AG09309 (cell line): ENCODE measurements at places on chromosomes 1 and 21.

GRCh38 chr1:17909634-17910033, 154.5 kb downstream of the ACTL8 start:
- no peak for DNase-seq

GRCh38 chr1:98422816-98423215, 238.7 kb upstream of the SNX7 start:
- DNase-seq, result peak; percentile 2

GRCh38 chr1:244065960-244066388, 14.9 kb downstream of the ZBTB18 start:
- peak; percentile 78 for DNase-seq

DNA sequence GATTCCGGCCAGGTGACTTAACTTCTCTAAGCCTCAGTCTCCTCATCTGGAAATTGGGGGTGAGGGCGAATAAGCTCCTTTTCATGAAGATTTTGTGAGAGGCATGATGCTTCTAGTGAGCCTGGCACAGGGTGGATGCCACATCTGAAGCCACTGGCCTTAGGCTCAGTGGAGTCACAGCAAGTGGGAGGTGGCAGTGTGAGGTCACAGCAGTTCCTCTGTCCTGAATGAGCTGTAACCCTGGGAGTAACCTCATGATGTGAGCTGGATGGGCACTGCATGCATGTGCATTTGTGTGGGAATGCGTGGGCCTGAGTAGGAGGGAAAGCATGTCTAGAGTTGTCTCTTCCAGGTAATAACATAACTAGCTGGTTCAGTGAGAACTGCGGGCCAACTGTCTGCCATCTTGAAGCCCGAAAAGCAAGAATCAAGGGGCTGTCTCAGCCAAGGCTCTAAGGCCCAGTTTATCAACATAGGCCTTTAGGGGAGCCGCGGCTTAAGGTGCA, 27.0 kb upstream of the HTR1D start:
- no peak for DNase-seq

DNA sequence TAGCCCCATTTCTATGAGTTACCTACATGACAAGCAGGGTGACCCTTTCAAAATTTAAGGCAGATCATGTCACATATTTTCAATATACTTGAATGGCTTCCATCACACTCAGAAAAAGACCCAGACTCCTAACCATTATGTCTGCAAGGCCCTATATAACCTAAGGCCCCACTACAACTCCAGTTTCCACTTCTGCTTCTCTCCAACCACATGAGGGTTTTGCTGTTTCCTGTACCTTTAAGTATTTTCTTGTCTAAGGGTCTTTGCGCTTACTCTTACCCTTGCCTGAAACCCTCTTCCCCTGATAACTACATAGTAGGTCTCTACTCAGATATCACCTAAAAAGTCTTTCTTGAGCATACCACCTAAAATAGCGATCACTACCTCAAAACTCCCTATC, 46.1 kb downstream of the SGIP1 start:
- DNase-seq, result no peak

- DNase-seq, result no peak
These were observed 151.1 kb downstream of the NTNG1 start for GRCh38 chr1:107291987-107292386.

DNA sequence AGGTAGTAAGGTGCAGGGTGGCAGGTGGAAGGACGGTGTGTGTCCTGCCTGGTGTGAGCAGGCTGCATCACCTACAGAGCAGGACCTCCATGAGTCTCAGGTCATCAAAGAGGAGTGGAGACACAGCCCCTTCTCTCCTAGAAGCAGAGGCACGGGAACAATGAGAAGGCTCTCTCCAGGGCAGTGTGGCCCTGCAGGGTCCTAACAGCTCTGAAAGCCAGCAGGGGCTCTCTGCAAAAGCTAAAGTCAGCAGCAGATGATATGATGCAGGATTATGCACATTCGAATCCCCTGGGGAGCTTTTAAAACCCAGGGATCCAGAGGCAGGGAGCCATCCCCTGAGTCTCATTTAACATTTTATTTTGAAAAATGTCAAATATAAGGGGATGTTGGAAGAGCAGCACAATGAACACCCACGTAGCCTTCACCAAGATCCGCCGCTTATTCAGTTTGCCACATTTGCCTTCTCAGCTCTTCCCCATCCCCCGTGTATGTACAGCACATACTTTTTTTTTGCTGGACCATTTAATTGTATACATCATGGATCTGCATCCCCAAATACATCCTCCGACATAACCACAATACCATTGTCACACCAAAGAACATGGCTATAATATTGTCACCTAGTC, 88.1 kb downstream of the CNIH3 start:
- DNase-seq, result no peak

DNA sequence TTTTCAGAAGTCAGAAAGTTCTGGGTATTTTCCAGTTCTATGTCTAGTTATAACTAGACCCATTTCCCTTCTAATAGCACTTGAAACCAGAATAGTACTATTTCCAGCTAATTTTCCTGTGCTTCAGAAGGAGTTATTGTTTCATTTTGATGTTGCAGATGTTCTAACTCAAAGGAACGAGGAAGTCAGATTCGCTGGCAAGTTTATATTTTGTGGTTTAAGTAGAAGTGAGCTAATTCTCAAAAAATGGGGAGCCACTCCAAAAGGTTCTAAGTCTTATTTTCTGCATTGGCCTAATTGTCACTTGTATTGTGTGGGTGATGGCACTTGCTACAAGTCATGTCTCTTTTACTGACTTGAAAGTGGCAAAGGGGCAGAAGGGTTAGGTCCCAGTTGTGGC, 18.1 kb downstream of the CCDC185 start:
- peak; percentile 38 for DNase-seq

DNA sequence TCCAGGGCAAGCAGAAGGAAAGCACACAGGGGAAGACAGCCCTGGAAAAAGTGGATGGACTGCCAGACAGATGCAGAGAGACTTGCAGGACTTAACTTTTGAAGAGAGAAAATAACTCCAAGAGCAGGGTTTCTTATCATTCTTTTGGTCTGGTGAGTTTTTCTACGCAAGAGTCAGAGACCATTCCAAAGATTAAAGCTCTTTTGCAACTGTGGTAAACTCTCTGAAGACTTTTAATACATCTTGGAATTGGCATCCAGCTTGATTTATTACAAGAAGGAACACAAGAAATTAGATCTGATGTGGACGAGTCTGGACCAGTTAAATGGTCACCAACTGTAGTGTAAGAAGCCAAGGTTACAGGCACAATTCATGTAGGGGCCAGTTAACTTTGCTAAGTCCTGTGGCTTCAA, 153.4 kb downstream of the SIPA1L2 start:
- peak; percentile 51 for DNase-seq

GRCh38 chr1:99749504-99750347, 16.7 kb downstream of the FRRS1 start:
- DNase-seq, result no peak

DNA sequence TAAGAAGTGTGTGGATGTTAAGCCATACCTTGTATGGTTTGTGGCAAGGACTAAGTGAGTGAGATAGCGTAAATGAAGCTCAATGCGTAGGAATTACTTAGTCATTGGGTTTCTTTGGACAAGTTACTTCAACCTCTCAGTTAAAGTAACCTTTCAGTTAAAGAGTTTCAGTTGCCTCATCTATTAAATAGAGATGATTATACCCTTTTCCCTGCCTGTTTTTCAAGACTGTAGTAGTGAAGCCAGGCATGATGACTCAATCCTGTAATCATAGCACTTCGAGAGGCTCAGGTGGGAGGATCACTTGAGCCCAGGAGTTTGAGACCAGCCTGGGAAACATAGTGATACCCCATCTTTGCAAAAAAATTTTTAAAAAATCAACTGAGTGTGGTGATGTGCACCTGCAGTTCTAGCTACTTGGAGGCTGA, 6.3 kb downstream of the ZMPSTE24 start:
- DNase-seq, result no peak

DNA sequence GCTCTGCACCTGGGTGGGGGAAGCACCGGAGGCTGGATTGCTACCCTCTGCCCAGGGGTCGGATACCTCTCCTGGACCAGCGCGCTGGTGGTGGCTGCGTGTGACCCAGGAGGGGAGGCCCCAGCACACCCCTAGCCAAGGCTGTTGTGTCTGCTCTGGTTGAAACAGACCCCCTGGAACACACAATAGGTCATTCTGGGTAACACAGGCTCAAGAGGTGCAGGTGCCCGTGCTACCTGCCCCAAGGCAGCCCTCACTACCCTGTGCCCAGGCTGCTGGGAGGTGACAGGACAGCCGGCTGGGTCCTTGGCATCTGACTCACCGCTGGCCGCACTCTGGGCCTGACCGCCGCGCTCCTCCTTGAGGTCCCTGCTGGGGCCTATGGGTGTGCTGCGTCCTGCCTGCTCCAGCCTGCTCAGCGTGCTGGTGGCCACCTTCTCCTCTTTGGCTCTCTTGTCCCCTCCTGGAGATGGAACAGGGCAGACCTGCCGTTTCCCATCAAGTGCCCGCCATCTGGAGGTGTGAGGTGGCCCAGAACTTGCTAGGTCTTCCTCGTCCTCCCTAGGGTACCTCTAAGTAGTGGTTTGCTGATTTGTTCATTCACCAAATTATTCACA, 30.0 kb downstream of the ZBTB17 start:
- no peak for DNase-seq

GRCh38 chr1:223338811-223339746, 24.9 kb downstream of the SUSD4 start:
- no peak for DNase-seq
